ENCODE measurements at places on chromosomes 12 and 14. TPM values are rescaled to one million over a fixed set of nuclear protein-coding genes. Genes with fewer than 3 reads are reported as not detected.

The P2RX7 gene
- polyA plus RNA-seq = 0.81 TPM

The CIROP gene
- 0.06 TPM for polyA plus RNA-seq

DNA sequence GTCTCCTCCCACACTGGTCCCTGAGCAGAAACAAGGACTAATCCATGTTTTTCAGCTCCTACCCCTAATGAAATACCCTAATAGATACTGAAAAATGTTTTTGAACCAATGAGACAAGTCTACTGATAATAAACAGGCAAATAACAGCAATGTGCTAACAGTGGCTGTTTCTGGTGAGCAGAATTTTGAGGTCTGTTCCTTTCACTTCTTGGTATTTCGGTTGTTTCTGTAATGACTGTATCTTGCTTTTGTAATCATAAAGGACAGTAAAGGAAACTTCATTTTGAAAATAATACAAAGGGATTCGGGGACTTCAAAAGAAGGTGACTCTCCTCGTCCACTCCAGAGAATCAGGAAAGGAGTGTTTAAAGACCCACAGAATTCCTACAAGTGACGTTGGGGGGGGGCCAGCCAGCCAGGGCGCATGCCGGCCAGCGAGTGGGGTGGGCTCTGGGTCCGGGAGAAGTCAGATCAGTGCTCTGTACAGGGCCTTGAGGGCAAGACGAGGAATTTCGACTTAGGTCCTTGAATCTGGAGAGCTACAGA lies 1.1 kb upstream of the CD9 start:
- DNase-seq = no peak

DNA sequence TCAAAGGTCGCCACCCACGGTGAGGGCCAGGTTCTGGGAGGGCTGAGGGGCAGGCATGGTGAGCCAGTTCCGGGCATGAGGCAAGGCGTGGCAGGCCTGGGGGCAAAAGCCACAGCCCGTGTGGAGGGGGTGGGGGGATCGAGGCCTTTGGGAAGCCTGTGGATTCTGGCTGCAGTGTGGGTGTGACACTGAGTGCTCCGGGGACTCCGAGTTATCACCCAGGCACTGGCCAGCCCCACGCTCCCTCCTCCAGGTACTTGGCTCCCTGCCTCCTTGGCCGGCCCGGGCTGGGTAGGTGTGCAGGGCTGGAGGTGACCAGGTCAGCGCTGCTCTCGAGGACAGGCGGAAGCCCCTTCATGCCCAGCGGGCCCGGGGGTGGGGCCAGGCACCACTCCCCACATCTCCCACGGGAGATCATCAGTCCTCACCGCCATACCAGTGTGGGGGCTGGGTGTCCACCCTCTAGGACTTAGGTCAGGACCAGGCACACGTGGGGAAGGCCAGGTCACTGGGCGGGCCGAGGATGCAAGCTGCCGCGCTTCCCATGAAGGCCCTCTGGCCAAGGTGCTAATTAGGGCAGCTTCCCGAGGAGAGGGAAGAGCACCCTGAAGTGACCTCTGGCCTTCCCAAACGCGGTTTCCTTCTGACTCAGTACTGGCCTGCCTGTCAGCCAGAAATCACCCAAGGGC lies 34.1 kb upstream of the TDRD9 start:
- DNase-seq = no peak

GRCh38 chr14:105196265-105196960 lies 15.3 kb upstream of the NUDT14 start:
- no peak for DNase-seq

DNA sequence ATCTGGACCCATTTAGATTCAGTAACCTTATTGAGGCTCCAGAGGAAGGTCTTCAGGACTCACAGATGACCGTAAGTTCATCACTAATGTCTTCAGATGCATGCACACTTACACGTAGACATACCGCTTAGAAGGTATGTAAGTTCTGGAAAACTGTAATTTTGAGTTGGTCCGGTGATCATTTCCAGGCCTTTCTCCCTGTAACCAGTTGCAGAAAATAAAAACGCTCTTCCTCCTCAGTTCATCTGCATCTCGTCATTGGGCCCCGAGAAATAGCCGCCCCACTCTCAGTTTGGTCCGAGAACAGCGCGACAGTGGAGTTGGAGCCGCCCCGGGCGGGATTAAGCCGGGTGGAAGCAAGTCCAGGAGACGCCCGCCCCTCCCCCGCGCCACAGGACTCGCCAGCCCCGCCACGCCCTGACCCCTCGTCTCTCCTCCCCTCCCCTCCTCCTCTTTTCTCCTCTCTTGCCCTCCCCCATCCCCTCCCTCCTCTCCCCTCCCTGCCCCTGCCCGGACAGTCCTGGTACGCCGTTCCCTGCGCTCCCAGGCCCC lies 83.7 kb downstream of the TNFAIP2 start:
- no peak for DNase-seq
